ENCODE measurements at places on chromosomes 16 and 17. TPM values are rescaled to one million over a fixed set of nuclear protein-coding genes. Genes with fewer than 3 reads are reported as not detected.
A peak's percentile ranks its signal among the peaks of the same experiment; 100 is the strongest.

DNA sequence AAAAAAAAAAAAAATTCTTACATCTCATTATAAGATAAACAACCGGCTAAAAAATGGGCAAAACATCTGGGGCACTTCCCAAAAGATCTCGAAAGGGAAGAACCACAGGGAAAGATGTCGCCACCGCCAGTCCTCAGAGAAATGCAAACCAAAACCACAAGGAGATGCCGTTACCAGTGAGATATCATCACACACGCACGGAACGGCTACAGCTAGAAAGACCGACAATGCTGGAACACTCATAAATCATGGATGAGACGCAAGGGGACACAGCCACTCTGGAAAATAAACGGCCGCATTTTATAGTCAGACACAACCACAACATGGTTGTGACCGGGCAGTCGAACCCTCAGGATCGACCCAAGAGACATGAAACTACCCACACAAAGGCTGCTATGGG lies 24.5 kb downstream of the WDR45B start:
- no peak for DNase-seq

DNA sequence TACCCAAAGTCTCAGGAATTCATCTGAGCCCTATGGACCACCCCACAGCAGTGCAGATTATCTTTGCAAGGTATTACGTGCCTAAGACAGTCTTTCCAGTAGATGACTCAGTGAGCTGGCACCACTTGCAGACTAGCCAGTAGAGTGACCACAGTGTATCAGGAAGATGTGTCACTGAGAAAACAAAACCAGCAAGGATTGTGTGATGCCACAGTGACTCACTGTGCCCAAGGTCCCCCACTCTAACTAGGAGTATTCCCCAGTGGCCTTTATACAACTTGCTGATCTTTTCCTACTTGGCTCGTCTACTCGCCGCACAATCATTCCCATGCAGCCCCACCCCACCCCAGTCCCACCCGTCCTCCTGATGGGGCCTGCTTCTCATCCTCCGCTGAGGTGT lies 26.8 kb upstream of the PRKCA start:
- DNase-seq, result peak; percentile 77

GRCh38 chr16:72270531-72270930 lies 98.6 kb upstream of the PMFBP1 start:
- DNase-seq, result no peak

- no peak for DNase-seq
These were observed 118.2 kb downstream of the HS3ST2 start for GRCh38 chr16:22932032-22932771.

- no peak for DNase-seq
These were observed 200.3 kb downstream of the MSI2 start for GRCh38 chr17:57456622-57457021.

- DNase-seq, result peak; percentile 73
These were observed 15.4 kb downstream of the KCNJ2 start for GRCh38 chr17:70184770-70185169.

- no peak for DNase-seq
These were observed 5.1 kb upstream of the TRIM25 start for GRCh38 chr17:56918916-56919315.

- no peak for DNase-seq
These were observed 9.6 kb upstream of the WIPF2 start for GRCh38 chr17:40209404-40210093.

DNA sequence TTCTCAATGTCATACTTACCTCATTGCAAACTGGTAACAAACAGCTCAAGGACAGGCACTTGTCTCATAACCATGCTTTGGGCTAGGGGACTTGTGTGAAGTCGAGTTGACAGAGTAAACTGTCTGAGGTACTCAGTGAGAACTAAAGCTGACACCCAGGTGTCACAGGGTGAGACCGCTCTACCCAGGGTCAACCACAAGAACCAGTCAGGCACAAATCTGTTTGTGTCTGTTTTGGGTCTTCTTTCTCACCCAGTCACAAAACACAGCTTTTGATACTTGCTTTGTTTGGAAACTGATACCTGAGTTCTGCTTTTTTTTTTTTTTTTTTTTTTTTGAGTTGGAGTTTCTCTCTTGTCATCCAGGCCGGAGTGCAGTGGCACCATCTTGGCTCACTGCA lies 161.1 kb downstream of the STX8 start:
- no peak for DNase-seq

DNA sequence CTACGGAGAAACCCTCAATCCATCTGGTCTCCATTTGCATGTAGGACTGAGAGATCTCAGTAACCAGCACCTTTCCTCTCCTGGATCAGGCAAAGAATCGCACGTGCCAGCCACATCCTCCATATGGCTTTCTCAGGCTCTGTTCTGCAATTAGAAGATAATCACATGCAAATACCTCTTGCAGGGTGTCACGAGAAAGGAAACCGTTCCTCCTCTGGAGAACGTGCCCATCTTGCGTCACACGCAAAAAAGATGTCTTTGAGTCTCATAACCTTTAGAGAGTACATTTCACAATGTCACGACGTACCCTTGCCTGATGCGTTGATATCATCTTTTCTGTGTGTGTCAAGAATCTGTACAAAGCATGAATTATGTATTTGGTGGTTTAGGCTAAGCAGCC lies 36.2 kb upstream of the DNAH17 start:
- no peak for DNase-seq

Gene GAS2L2
- polyA plus RNA-seq, result not detected

DNA sequence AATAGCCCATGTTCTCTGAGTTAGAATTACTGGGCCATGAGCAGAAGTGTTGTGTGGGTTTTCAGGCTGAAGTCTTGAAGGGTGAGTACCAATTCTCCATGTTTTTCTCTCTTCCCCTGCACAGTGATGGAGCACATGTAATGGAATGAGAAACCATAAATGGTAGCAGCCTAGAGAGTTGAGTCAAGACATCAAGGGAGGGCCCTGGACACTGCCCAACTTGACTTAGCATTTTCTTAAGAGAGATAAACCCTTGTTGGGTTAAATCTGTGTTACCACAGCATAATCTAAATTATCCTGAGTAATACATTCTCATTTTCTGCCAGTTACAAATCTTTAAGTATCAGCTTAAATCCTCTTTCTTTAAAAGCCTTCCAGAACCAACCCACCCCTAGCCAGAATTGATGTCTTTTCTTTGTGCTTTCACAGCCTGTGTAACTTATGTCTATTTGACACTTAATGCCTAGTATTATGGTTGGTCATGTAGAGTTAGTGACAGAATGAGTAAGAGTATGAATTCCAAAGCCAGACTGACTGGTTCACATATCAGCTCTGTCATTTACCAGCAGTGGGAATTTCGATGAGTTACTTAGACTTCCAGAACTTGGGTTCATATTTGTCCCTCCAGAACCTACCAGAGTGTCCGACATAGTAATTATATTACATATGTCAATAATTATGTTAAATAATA lies 27.0 kb upstream of the RGS9 start:
- no peak for DNase-seq

DNA sequence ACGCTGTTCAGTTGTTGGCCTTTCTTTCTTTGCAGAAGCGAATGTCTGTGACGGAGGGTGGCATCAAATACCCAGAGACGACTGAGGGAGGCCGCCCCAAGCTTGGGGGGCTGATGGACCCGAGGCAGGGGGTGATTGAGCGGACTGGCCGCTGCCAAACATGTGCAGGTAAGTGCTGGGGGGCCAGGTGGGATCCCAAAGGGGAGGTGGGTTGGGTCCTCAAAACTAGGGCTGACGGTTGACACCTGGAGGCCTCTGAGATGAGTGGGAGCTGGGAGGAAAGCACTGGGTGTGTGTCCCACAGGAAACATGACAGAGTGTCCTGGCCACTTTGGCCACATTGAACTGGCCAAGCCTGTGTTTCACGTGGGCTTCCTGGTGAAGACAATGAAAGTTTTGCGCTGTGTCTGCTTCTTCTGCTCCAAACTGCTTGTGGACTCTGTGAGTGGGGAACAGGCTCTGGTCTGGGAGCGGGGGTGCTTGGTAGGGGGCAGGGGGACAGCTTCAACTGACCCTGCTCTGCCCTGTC lies 11.8 kb downstream of the POLR2A start:
- no peak for DNase-seq

Gene SHISA9
- 0.01 TPM for polyA plus RNA-seq

DNA sequence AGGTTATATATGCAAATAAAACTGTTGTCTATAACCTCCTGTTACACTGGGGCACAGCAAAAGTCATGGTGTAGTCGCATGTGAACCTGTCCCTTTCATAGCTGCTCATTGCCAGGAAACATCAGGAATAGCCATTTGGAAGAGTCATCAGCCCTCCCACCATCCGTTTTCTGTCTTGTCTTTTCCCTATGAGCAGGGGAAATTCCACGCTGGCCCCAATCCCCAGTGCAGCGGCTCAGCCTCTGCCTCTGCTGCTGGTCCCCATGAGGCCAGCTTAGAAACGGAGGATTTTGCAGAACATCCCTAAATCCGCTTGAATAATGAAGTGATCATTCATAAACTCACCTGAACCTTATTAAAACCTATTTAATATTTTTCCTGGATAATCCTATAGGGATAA lies 10.5 kb downstream of the MAPT start:
- DNase-seq, result no peak

Gene PARD6A
- polyA plus RNA-seq, result 1.6 TPM

Gene GSG1L2
- polyA plus RNA-seq, result not detected

Gene MYCBPAP
- polyA plus RNA-seq, result 5.3 TPM

GRCh38 chr17:76873856-76874255 lies 5.7 kb downstream of the MGAT5B start:
- DNase-seq, result no peak

- no peak for DNase-seq
These were observed 39.3 kb upstream of the YPEL2 start for GRCh38 chr17:59292174-59292523.

GRCh38 chr17:60333628-60334031 lies 58.3 kb downstream of the USP32 start:
- DNase-seq, result no peak

DNA sequence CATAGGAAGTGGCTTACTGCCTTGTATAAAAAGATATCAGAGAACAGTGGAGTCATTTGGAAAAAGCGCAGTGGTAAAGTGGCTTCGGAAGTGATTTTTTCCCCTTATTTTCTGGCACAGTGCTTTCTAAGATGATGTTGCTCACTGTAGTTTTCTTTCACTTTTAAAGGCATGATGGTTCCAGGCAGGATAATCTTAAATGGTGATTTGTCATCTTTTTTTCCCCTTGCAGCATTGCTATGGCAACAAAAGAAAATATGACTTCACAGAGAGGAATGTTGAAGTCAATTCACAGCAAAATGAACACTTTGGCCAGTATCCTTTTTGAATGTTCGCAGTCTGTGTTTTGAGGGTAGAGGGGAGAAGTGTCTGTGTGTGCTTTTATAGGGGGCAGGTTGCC lies 42.5 kb downstream of the GOSR1 start:
- peak; percentile 70 for DNase-seq

Gene TM4SF5
- polyA plus RNA-seq, result not detected

Gene AANAT
- polyA plus RNA-seq, result not detected

DNA sequence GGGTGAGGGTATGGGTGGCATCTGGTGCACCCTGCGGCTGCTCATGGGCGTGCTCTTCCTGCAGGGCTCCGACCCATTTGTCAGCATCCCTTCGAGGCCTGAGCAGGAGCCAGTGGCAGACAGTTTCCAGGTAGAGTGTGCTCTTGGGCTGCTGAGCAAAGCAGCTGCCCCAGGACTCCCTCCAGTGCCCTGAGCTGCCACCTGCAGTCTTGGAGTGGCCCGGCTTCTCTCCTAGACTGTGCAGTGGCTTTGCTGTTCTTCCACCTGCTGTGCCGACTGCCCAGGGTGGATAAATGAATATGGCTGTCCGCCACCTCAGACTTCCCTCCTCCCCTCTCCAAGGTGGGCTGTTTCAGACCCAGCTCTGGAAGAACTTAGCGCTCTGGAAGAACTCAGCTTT lies 10.8 kb upstream of the JPT2 start:
- DNase-seq, result no peak

DNA sequence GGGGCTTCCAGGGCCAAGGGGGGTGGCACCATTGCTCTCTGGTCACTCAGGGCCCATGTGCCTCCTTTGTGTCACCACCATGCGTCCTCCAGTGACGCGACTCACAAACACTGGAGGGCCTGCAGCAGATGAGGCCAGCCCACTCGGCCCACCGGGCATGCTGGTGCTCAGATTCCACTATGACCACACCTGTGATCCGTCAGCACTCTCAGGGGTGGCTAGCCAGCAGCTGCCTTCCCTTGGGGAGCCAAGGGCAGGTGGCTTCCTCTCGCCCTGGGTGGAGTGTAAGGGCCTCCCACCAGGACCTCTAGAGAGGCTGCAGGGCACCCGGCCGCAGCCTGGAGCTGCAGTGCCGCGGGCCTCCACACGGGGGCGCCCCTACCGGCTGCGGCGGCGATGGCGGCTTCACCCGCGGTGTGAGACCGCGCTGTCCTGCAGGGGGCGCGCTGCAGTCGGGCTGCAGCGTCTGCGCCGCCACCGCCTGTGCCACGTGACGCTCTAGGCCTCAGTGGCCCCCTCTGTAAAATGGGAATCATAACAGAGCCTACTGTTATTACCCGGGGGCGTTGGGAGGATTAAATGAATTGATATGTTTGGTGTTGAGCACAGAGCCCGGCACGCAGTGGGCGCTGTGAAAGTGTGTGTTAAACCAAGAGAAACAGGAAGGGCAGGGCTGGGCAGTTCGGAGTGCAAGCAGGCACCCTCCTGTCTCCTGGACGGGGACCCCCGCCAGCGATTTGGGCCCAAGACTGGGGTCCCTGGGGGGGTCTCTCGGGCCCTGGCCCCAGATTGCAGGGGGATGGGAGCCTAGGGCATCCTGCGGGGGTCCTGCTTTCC lies 192.4 kb upstream of the GSE1 start:
- no peak for DNase-seq

DNA sequence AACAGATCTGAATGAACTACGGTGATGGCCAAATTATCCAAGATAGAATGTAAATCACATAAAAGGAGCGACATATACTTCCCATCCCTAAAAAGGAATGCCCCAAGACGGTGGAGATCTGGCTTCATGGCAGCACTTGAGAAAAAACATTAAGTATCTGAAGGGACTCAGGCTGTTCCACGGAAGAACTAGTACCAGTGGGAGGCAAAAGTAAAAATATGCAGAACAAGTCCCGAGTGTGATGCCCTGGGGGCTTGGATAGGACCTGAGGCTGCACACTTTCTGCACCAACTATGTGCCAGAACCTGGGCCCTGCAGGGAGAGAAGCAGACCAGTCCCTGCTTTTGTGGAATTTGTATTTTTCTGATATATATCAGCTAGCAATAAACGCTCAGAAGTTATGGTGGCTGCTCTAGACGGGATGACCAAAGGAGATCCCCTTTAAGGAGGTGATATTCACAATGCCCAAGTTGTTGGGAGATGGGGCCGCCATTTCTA lies 539 bp upstream of the CKLF start:
- DNase-seq, result no peak

Gene ZP2
- polyA plus RNA-seq, result not detected

Gene CHRNE
- polyA plus RNA-seq, result 0.04 TPM

Gene KRT39
- not detected for polyA plus RNA-seq

Gene FOXF1
- polyA plus RNA-seq, result not detected

DNA sequence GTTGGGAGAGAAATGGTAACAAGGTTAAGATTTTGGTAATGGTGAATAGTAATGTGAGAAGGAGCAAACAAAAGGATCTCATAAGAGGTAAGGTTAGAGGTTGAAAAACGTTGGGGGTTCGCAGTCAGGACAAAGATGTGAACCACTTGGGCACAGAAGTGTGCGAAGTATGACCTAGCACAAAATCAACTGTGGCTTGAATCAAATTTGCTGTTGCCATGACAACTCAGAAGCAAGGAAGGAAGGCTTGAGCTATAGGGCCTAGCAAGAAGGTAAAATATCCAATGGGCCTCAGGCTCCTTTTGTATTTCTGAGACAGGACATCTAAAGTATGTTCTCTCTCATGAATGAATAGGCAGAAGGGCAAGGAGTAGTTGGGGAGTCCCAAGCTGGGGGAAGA lies 24.5 kb upstream of the TEKT1 start:
- no peak for DNase-seq

GRCh38 chr16:67428146-67428731 lies 2.7 kb upstream of the HSD11B2 start:
- peak; percentile 32 for DNase-seq

GRCh38 chr17:33200587-33200986 lies 92.5 kb downstream of the ASIC2 start:
- peak; percentile 50 for DNase-seq

Measured in foreskin keratinocyte (primary cell).